Renal cortex interstitium (tissue), 15 donors: ENCODE measurements at places on chromosomes 11 and 22.

DNA sequence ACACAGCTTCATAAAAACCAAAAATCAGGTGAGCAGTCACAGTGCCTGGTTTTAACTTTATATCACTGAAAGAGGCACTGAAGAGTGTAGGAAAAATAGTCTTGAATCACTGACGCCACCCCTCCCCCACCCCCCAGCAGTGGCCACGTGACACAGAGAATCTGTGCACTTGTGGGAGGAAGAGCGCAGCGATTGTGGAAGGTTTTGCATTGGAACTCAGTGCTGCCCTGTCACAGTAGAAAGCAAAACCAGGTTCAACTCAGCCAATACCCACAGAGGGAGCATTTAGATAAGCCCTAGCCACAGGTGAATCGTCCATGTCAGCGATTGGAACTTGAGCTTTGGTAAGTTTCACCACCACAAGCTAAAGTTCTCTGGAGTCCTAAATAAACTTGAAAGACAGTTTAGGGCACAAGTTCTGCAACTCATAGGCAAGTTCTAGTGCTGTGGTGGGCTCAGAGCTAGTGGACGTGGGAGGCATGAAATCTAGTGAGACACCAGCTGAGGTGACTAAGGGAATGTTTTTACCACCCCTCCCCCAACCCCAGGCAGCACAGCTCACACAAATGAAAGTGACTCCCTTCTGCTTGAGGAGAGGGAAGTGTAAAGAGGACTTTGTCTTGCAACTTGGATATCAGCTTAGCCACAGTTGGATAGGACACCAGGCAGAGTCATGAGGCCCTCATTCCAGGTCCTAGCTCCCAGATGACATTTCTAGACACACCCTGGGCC is 13.3 kb downstream of the OR52B2 start:
- no peak for DNase-seq

GRCh38 chr22:38832005-38832978 is 11.5 kb downstream of the NPTXR start:
- DNase-seq: no peak

GRCh38 chr11:94025690-94026394 is 4.7 kb downstream of the HEPHL1 start:
- DNase-seq: peak; percentile 25

- DNase-seq: no peak
These were observed 150.6 kb downstream of the CTTN start for GRCh38 chr11:70548976-70549375.

- no peak for DNase-seq
These were observed 411.7 kb upstream of the KIRREL3 start for GRCh38 chr11:127412234-127412633.
